ENCODE measurements at places on chromosomes 1 and 21.

GRCh38 chr1:109397581-109398342 lies at the start of gene SORT1:
TSS of gene SORT1 (minus strand) at chr1:109397918. CDS start at chr1:109397892, 26 bp downstream.
- DNase-seq: peak; percentile 58

- DNase-seq: no peak
Measured at GRCh38 chr21:15283789-15284188, 219.0 kb upstream of the NRIP1 start.

GRCh38 chr1:208423526-208423925 lies 179.3 kb upstream of the PLXNA2 start:
- DNase-seq: no peak

DNA sequence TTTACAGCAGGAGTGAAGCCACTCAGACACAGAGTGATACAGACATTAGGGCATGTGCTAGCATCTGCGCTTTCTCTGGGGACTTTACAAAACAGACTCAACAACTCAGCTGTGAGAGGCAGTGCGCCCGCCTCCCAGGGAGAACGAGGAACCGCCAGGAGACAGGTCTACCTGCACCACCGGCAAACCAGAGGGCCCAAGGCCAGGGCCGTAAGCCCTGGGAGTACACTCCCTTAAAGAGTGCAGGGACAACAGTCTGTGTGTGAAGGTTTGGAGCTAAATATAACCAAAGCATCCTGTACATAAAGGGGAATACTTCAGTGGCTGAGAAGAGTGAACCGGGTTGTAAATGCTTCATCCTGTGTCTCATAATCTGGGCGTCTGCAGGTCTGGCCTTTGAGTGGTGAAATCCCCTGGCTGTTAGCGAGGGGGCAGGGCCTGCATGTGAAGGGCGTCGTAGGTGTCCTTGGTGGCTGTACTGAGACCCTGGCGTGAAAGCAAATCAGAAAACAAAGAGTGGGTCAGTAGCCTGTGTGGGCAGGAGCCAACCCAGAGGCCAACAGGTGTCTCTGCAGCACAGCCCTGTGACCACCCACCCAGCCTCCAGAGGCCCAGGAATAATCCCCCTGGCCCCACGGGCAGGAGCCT lies 86.9 kb downstream of the CD247 start:
- no peak for DNase-seq

DNA sequence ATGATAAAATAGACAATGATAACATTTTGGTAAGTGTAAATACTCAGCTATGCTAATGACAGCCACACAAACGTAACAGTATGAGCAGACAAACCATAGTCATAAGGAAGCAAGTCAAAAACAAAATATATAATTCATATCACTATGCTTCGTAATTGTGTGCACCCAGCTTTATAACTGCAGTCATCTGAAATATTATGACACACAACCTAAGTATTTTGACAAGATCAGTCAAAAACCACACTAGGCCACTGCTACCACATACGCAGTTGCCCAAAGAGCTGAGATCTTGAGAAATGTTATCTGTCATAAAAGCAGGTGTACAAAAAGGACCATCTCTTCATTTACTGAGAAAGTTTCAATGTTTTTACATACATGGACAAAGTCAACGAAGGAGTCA lies 26.0 kb downstream of the RNASEL start:
- no peak for DNase-seq

GRCh38 chr1:68801440-68801839 lies 304.6 kb upstream of the DEPDC1 start:
- DNase-seq: no peak

DNA sequence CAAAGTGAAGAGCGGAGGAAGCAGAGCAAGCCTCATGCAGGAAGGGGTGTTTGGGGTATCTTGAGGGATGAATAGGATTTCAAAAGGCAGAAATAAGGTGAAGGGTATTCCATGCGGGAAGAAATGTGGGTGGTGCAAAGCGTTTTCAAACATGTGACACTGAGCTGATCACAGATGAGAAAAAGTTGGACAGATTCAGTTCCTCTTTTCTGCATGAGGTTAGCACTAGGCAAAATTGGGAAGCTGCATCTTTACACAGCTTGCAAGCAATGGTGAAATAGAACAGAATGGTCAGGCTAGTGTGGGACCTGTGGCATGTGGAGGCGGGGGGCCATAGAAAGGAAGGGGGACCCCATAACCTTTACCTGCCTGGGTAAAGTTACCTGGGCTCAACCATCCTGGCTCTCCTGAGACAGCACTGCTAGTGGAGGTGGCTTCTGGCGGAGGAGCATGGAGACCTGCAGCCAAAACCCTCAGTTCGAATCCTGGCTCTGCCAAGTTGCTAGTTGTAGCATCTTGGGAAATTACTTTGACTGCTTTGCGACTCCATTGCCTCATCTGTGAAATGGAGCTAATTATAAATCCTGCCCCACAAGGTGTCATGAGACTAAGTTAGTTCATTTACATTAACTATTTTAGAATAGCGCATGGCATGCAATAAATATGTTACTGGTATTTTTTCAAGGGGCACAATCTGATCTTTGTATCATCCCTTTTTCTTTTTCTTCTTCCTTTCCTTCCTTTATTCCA lies 16.4 kb downstream of the KCNA10 start:
- no peak for DNase-seq

- no peak for DNase-seq
Measured at GRCh38 chr1:32242341-32242851, 4.6 kb upstream of the FAM167B start.

DNA sequence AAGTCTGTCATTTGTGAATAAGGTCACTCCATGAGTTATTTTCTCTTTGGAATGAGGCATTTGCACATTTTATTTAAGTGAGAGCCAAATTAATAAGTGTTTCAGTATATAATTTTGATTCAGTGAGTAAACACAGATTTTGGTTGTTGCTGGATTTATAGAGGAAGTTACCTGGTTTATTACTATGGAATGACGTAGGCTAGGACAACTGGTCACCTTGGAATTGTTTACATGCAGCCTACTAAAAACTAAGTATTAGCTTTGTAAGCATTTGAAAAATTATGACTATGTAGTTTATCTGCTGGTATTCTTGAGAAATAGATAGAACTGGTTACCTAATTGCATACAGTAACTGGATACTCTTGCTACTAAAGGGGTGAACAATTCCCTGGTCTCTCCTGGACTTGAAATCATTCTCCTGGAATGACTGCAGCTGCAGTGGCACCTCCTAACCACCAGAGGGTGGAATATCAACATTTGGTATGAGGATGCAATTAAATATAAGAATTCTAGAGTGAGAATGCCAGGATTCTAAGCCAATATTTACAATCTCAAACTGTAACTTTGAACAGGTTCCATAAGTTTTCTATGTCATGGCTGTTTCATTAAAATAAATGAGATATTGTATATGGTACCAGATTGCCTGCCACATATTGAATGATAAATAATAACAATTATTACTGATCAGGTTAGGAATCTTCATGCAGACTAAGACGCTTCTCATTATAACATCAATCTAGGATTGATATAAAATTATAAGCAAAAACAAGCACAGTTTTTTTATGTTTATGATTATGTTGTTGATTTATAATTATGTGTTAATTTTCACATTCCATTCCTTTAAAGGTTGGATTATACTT lies 3.5 kb upstream of the KRTAP27-1 start:
- peak; percentile 26 for DNase-seq

- no peak for DNase-seq
Measured at GRCh38 chr1:232880354-232880753, 70.1 kb upstream of the NTPCR start.

All from activated naive CD4-positive, alpha-beta T cell treated with anti-CD3 and anti-CD28 coated beads, Interleukin-2, amount 50 U/mL, for 72 hours (primary cell).